ENCODE measurements at places on chromosomes 5 and 9.
A peak's percentile ranks its signal among the peaks of the same experiment; 100 is the strongest.

GRCh38 chr9:35905912-35906679 is at the start of gene HRCT1:
Gene HRCT1, plus strand, starts transcription at chr9:35906202. Its CDS starts 86 bp downstream, at chr9:35906288.
- peak; percentile 90 for DNase-seq

GRCh38 chr5:62354028-62354874 is 48.2 kb downstream of the KIF2A start:
- peak; percentile 24 for DNase-seq

DNA sequence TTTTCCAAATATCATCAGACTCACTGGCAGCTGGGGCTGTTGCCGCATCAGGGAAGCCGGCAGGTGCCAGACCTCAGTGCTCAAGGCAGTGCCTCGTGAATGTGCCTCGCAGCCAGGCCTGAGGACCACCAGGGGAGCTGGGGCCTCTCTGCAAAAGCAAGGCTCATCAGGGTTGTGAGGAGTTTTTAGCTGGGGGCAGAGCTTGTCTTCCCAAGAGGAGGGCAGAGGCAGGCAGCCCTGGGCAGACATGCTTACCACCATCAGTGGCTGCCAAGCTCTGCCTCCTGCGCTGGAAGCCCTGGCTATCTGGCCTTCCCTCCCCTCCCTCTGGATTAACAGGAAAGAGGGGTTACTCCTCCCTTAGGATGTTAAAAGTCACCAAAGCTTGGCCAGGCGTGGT is 8.8 kb upstream of the TBC1D9B start:
- no peak for DNase-seq

- DNase-seq = no peak
Measured at GRCh38 chr9:136544548-136544963, 1.3 kb downstream of the NOTCH1 start.

- no peak for DNase-seq
Measured at GRCh38 chr5:133253070-133253469, 201.3 kb downstream of the HSPA4 start.

DNA sequence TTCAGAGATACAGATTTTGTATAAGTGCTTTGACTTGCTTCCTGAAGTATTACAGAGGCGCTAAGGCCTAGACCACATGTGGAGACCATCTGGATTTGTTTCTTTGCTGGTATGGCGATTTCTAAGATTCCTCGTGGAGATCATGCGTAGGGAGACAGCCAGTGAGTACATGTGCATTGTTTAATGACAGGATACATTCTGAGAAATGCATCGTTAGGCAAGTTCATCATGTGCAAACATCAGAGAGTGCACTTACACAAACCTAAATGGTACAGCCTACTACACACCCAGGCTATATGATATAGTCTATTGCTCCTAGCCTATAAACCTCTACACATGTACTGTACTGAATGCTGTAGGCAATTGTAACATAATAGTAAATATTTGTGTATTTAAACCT is 16.5 kb upstream of the CEP120 start:
- peak; percentile 13 for DNase-seq

GRCh38 chr5:118703241-118703640 is 285.1 kb downstream of the DTWD2 start:
- no peak for DNase-seq

GRCh38 chr5:118967059-118967508 is 21.3 kb downstream of the DTWD2 start:
- DNase-seq = no peak

DNA sequence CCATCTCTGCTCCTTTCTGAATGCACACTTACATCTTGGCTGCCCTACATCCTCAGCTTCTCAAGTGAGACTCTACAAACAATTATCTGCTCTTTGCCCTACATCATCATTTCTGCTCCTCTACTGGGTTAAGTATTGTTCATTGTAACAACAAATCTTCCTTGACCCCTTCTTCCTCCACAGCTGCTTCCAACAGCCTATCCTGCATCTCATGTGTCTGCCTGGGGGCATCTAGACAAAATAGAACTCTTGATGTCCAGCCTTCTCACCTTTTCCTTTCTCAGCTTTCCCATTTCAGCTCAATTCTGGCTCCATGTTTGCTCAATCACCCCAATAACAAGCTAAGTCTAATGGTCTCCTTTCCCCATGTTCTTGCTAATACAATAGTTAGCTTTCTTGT is 509.8 kb downstream of the DIRAS2 start:
- DNase-seq = no peak

DNA sequence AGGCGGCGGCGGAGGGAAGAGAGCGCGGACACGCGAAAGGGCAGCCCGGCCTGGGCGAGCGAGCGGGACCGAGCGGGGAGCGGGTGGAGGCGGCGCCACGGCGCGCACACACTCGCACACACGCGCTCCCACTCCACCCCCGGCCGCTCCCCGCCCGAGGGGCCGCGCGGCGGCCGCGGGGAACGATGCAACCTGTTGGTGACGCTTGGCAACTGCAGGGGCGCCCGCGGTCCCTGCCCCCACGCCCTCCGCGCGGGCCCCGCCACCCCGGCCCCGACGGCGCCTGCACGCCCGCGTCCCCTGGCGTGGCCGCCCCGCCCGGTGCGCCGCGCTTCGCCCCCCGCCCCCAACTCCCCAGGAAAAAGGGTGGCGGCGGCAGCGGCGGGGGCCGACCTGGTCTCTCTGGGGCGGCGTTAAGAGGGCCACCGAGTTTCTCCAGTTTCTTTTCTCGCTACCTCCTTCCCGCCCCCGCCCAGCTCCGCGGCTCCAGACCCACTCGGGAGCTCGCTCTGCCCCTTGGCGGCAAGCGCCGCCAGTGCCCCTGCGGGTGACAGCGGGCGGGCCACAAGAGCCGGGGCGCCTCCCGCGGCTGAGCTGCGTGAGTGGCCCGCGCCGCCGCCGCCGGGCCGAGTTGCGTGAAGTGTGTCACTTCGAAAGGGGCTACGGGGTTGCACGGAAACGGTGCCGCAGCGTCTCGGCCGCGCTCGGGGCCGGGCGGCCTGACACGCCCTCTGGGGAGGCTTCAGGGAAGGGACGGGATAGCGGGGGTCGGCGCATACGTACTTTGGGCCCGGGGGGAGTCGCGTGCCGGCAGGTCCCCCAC is at the start of gene NR3C1:
Gene NR3C1, minus strand, starts transcription at position 94 of the 823 bp plus-strand sequence. CDS start 2,847 bp downstream, outside the sequence.
- DNase-seq = peak; percentile 86

DNA sequence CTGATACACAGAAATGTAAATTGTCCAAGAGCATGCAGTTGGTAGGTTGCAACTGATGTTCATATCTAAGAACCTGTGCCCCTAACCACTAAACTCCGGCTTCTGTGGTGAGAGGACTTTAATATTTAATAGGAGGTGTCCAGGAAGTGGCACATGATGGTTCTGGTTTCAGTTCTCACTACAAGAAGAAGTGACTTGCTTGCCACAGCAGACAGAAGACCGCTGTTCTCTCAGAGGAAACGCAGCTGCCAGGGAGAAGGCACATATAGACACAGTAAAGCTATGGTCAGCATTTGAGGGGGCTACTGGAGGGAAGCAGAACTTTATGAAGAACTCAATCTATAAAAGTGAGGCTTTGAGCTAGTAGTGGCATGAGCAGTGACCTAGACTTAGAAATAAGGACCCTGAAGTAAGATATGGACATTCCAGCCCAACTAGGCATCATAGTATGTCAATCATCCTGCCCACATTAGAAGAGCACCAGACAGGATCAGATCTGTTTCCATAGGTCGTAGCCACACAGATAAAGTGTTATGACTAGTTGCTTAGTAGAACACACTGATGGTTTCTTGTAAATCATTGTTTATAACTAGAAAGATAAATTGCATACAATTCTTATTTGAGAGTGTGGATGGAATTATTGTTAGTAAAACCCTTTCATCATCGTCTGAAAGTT is 36.4 kb upstream of the DAB2 start:
- DNase-seq = no peak

DNA sequence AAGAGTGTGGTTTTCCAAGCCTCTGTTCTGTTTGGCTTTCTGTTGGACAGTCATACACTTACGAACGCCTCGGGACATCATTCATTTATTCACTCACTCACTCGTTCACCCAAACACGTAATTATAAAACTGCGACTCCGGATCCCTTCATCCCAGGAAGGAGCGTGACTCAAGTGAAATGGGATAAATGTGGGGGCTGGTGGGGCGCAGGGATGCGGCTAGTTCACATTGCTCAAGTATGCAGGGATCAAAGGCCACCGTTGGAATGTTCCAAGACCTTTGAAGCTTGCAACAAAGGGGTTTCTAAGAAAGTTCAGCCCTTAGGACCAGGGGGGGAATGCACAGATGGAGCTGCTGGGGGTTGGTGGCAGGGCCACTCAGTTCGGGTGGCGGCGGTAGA is 64.2 kb downstream of the CFAP77 start:
- DNase-seq = no peak

DNA sequence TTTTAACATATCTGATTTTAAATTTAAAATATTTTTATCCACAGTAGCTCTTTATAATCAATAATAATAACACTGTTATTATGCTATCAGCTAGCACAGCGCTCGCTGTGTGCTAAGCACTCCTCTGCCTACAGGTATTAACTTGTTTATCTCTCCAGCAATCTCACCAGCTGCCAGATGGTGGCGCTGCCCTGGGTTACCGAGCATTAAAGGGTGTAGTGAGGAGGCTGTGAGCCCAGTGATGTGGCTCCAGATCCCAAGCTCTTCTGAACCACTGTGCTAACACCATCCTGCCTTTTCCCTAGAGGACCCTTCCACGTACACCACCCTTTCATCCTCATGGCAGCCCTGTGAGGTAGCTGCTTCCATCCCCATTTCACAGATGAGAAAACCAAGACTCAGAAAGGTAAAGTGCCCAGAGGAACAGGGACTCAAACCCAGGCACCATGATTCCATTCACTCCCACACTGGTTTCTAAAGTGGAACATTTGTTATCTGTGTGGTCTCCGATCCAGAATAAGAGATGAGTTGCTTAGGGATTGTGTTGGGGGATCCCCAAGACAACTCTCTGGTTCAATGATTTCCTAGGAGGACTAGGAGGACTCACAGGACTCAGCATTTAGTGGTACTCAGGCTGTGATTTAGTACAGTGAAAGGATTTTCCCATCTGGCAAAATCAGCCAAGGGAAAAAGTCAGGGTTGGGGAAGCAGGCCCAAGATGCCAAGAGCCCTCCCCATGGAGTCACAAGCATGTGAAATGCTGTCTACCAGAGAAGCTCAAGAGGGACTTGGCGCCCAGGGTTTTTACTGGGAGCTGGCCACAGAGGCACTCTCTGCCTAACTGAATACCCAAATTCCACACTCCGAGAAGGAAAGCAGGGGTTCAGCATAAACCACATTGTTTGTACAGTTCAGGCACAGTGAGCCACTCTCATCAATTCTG is 7.0 kb downstream of the IGFBPL1 start:
- DNase-seq = no peak

DNA sequence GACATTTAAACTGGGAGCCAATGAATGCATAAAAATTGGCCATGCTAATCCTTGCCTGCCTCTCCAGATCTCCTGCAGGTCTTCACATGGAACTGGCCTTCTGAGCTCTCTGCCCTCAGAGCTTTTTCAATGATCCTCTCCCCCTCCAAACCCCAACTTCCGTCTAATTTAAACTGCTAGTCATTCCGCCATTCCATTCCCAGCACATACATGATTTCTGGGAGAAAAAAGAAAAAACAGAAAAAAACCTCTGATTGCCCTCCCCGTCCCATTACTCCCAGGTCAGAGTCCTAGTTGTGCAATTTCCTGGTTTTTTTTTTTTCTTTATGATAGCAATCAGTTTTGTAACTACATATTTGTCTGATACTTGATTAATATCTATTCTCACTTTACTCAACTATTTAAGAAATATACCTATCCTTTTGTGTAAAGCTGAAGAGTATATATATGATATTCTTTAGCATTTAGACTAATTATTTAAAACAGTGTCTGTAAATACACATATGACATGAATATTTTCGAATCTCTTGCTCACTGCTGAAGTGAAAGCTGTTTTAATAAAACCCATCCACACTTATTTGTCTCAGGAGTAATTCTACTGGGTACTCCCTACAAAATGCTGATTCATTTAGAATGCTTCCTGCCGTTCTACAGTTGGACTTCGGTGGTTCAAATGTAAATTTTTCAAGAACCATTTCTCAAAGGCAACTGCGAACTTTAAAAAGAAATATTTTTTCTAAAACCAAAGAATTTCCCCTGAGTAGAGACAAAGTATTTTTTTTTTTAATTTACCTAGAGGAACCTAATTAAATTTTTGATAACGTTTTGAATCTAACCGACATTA is 1.6 kb downstream of the HINT1 start:
- DNase-seq = no peak

DNA sequence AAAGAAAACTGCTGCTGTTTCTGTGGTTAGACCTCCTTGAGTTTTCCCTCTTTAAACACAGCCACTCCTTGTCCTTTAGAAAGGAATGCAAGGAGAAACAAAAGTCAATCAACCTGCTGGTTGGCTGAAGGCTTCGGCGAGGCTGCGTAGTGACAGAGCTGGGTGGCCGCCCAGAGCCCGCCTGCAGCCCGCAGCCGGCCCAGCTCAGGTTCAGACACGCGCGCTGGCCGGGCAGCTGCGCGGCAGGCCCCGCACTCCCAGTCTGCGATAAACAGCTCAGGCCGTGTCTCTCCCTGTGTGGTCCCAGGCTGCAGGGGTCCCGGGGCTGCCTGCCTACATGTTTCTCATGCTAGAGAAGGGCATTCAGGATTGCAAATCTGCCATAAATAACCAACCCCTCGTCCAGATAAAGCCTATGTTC is 115.4 kb downstream of the HSD17B3 start:
- no peak for DNase-seq

DNA sequence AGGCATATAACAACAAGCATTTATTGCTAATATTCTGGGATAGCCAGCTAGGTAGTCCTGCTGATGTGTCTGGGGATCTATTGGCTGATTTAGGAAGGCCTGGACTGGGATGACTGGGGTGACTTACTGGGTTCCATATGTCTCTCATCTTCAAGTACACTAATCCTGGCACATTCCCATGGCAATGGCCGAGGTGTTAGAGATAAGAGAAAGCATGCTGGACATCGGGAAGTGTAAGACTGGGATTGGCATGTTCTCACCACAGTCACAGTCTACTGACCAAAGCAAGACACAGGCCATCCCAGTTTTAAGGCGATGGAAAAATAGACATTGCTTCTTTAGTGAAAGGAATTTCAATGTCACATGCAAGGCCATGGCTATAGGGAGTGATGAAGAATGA is 29.7 kb downstream of the F2R start:
- no peak for DNase-seq

- no peak for DNase-seq
Measured at GRCh38 chr9:93624977-93625376, 48.6 kb downstream of the PHF2 start.

GRCh38 chr5:72531496-72532190 is 24.4 kb upstream of the ZNF366 start:
- peak; percentile 47 for DNase-seq

GRCh38 chr5:1009359-1010180 is 968 bp downstream of the NKD2 start:
- no peak for DNase-seq

GRCh38 chr9:69149321-69149807 is 24.7 kb upstream of the TJP2 start:
- DNase-seq = no peak

DNA sequence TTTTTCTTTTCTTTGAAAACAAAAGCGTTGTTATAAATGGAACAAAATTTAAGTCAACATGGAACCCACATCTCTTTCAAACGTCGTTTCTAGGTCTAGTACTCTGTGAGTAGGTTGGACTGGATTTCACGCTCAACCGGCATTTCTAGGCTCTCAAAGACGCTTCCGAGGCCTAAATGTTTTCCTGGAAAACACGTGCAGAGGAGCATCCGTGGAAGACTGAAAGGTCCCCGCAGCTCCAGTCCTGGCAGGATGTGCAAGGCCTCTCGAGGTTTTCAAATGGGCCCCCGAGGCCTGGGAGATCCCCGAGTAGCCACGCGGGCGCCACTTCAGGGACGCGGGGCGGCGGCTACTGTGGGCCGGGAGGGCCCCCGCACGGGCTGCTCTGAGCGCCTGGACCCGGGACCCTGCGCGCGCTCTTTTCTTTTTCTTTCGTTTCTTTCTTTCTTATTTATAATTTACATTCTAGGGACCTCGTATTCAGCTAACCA is 4.2 kb upstream of the IRX2 start:
- DNase-seq = no peak
